T-helper 22 cell (primary cell): ENCODE measurements at places on chromosomes 4 and X.

DNA sequence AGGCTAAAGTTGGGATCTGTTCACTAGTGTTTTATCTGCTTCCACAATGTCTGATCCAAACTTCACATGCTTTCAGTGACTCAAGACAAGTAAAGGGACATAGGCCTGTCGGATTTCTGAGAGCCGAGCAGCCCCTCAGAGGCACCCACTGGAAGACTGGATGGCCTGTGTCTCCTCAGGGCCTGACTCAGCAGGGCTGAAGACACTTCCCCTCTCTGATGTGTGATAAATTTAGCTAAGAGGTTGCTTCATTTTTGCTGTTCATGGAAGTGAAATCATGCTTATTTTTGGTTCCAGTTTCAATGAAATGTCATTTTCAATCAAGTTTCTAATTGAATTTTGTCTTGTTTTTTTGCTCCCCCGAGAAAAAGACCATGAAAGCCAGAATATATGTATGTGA, 93.7 kb downstream of the MXRA5 start:
- DNase-seq: no peak

DNA sequence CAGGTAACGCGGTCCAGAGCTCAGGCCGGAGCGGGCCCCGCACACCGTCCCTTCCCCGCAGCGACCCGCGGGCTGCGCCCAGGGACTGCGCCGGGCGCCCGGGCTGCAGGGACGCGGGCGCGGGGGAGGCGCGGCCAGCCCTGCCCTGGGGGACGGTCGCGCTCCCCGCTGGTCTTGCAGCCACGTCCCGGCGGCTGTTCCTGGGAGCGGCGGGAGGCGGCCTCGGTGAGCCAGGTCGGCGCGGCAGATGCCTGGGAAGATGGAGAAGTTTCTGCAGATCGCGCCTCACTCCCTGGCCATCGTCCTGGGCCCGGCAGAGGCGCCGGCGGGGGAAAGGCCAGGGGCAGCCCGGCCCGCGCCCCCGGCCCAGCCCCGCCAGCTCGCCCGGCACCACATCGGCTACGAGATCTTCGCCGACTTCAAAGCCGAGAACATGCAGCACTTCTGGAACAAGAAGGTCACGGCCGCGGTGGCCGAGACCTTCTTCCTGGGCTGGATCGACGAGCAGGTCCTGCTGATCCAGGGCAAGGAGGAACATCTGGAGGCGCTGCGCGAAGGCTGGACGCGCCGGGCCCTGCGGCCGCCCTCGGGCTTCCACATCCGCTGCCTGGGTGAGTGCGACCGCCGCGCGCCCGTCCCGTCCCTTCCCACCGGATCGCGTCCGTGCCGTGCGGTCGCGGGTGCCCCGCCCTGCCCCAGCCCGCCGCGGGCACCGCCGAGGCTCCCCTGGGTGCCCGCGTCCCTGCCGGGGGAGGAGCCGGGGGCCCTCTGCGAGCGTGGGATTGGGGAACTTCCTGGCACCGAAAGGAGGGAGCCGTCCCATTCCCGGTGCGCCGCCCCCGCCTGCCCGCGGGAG, 107.4 kb upstream of the STOX2 start:
- no peak for DNase-seq

- no peak for DNase-seq
Measured at GRCh38 chr4:62360156-62360545, 1160.0 kb downstream of the ADGRL3 start.

GRCh38 chrX:112085149-112085548, 2.6 kb upstream of the TRPC5 start:
- DNase-seq: no peak

- no peak for DNase-seq
Measured at GRCh38 chr4:106038012-106038411, 142.7 kb downstream of the NPNT start.

- DNase-seq: no peak
Measured at GRCh38 chr4:84495118-84495793, 3.8 kb downstream of the NKX6-1 start.

DNA sequence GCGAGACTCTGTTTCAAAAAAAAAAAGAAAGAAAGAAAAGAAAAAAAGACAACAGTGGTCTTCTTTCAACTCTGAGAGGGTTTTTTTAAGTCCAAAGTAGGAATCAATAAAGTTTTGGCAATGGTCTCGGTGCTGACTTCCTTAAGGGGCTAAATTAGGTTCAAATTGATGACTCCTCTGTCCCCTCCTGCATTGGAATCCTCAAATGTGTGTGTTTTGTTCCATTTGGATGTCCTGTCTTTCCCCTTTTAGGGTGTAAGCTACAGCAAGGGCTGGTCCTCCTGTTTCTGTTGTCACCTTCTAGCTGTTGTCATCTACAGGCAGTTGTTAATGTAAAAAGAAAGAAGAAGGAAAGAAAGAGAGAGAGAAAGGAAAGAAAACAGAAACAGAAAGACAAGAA, 84.3 kb upstream of the PLAC1 start:
- no peak for DNase-seq
